ENCODE measurements at places on chromosomes 6 and 20.

DNA sequence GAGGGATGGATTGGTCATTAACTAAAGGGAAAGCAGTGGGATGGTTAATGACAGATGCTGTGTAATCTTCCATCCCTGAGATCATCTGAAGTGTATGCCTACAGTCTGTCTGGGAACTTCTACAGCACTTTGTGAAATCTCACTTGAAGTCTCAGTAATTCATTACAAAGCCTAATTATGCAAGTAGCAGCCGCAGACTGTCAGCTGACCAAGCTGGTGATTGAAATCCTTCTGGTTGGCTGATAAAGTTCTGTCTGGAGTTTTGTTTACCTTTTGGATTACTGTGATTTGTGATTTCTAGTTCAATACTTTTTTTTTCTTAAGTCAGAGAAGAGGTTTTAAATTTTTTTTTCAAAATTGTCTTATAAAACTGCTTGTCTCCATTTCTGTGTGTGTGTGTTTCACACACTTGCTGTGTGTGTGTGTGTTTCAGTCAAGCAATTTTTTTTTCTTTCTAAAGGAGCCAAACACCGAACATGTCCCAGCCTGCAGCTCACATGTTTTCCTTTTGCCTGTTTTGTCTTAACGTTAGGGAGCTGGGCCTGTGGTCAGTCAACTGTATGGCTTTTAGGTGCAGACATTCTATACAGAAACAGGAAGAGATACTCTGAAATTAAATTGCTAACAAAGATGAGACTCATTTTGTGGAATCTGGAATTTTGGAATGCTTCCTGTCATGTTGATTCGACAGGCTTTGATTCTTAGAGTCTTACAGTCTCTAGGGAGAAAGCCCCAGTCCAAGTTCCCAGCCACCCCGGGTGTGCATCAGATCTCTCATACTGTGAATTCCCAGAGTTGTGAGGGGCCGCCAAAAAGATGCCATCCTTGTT, 28.5 kb upstream of the ADGRF4 start:
- no peak for DNase-seq

DNA sequence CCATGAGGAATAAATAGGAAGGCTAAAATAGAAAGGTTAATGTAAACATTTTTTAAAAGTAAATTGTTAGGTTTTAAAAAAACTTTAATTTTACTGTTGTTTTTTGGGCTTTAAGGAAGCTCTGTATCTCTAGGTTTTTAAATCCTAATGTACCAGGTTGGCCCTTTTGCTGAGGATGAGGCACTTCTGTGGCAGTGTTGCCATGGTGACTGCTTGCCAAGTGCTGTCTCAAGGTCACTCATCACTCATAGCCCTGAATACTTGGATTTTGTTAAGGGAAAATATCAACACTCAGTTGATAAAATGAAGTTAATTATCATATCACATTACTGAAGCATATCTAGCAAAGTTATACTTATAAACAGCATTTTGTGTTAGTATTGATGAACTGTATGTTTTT, 50.2 kb downstream of the NCOA3 start:
- DNase-seq = no peak

GRCh38 chr6:66902457-66902856, 1195.4 kb upstream of the EYS start:
- no peak for DNase-seq

GRCh38 chr20:385448-385847, 4.9 kb downstream of the TRIB3 start:
- DNase-seq = no peak

DNA sequence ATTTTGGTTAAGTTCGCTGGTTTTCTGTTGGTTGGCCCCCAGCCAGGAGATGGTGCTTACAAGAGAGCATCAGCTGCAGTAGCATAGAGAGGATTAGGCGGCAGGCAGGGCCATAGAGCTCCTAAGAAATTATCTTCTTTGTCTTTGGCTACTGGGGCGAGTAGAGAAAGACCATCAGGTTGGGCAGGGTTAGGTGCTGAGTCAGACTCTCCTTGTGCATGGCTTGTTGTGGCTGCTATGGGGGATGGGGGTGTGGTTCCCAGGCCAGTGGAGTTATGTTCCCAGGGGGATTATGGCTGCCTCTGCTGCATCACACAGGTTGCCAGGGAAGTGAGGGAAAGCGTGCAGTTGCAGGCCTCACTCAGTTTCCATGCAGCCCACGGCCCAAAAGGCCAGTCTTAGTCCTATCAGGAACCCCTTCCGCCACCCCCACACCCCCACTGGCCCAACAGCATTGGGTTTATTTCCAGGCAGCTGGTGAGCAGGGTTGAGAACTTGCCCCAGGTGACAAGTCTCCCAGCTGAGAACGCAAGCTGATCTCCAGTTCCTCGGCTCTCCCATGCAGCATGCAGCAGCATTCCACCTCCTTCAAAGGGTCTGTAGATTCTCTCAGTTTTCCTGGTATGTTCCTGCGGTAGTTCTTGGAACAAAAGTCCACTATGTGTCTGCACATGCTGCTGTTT, 243.7 kb downstream of the UTRN start:
- no peak for DNase-seq

- no peak for DNase-seq
These were observed 108.3 kb downstream of the CARMIL1 start for GRCh38 chr6:25387483-25387882.

GRCh38 chr20:39504710-39505094, 542.6 kb downstream of the DHX35 start:
- no peak for DNase-seq

- no peak for DNase-seq
These were observed 9.0 kb downstream of the NPEPL1 start for GRCh38 chr20:58701431-58702160.

DNA sequence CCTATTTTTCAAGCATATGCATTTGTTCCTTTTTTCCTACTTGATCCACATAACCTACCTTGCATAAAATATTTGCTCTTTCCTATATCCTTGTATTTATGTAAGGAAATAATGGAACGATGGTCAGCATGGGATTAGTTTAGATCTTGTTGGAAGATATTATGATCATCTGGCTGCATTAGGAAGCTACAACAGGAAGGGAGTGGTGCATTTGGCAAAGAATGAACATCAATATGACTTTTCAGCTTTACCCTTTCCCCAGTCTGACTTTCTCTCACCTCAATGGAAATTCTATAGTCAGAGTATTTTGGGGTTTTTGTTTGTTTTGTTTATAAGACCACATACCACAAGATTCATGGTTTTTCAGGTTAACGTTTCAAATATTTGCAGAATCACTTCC, 66.0 kb downstream of the HS3ST5 start:
- no peak for DNase-seq

- no peak for DNase-seq
These were observed 21.4 kb upstream of the PRDM1 start for GRCh38 chr6:106064756-106065155.

DNA sequence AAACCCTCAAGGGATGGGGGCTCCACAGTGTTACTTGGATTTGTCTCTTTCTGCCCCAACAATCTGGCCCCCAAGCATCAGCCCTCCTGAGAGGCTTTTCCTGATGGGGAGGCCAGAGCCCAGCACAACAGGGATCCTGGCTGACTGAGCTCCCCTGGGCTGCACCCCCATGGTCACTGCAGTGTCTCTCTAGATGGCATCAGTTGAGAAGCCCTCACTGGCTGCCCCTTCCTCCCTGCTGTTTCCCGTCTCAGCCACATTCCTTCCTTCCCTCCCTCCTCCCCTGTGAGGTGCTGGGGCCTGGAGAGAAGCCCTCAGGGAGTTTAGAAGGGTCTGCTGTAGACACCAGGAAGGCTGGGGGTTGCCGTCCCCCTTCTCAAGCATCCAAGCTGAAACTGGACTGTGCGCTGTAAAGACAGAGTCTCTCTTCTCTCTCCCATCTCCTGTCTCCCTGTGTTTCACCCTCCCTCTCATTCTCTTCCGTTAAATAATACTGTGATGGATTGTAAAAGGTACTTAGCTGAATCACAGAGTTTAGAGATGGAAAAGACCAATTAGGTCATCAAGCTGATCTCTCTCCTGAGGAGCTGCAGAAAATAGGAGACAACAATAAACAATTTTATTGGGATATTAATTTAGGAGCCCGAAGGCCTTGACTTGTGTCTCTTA, 29.7 kb downstream of the SAYSD1 start:
- DNase-seq = no peak

DNA sequence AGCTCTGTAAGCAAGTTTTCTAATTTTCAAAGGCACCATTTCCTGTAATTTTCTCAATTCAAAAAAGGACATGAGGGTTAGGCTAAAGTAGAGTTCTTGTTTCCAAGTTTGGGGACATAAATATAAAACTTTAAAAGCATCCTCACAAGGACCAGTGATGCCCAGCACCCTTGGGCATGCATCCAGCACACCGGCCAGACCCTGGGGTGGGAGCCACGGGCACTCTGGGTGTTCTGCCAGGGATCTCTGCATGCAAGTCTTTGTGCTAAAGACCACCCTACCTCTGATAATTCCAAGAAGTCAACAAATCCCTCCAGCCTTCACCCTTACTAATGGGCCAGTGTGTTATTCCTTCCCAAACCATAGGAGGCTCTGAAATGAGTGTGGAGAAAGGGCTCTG, 46.5 kb downstream of the PLCG1 start:
- no peak for DNase-seq
